ENCODE measurements at places on chromosomes 3 and 15. TPM values are rescaled to one million over a fixed set of nuclear protein-coding genes. Genes with fewer than 3 reads are reported as not detected.

Gene CEMIP
- total RNA-seq: 0.12 TPM

Gene ABHD14A
- 10.5 TPM for total RNA-seq

Gene ADAMTS7
- total RNA-seq: 0.15 TPM

Gene CLDN11
- total RNA-seq: not detected

Gene FAM43A
- total RNA-seq: 2.9 TPM

Gene ALDH1A3
- not detected for total RNA-seq

Gene SERPINI2
- not detected for total RNA-seq

Gene CNTN6
- total RNA-seq: not detected

Gene DUOXA2
- not detected for total RNA-seq

Gene TRANK1
- 53.0 TPM for total RNA-seq

Gene C3orf70
- 0.05 TPM for total RNA-seq

Gene CYP8B1
- not detected for total RNA-seq

Gene EFCC1
- total RNA-seq: not detected

Gene SKOR1
- 0.22 TPM for total RNA-seq

Gene SI
- not detected for total RNA-seq

Gene ROPN1
- total RNA-seq: not detected

Gene TMEM207
- total RNA-seq: not detected

Gene HYAL1
- total RNA-seq: 0.29 TPM

Gene ATP13A3
- total RNA-seq: 80.2 TPM

Gene LTK
- total RNA-seq: 0.49 TPM

Gene CDV3
- 221 TPM for total RNA-seq

Gene GATA2
- total RNA-seq: 0.32 TPM

Gene BTLA
- total RNA-seq: 42.6 TPM

Gene PRTG
- total RNA-seq: not detected

Gene CHRM5
- total RNA-seq: not detected

Gene LRTM1
- total RNA-seq: not detected

Gene LDHAL6B
- not detected for total RNA-seq
